CD4-positive, alpha-beta T cell (primary cell): ENCODE measurements at places on chromosomes 7 and 10.

DNA sequence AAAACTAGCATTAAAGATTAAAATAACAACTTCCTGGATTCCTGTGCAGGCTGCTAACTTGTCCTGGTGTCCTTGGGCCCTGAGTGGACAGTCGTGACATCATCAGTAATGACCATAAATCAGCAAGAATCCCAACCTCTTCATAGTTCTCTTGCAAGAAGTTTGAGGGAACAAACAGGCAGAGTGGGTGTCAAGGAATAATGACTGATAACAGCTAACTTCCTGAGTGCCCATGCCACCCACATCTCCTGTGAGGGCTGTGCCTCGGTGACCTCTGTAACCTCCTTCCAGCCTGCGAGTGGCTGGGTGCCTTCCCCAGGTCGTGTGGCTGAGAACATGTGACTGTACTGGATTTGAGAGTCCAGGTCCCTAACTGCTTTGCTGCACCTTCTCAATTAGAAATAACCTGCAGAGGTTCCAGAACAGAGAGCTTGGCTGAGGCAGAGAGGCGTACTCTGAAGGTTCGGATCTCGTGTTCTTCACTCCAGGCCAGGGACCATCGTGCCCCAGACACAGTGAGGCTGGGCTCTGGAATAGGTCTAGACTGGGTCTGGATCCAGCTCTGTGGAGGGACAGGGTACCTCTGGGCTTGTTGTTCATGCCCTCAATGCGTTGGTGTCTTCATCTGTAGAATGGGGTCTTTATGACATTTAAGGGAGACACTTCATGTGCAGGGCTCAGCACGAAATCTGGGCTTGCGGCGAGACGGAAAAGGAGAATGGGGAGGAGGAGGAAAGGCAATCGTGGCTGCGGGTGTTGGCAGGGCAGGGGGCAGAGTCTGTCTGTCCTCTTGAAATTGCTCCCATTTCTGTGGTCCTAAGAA is 313.1 kb upstream of the ZNF32 start:
- DNase-seq = no peak

DNA sequence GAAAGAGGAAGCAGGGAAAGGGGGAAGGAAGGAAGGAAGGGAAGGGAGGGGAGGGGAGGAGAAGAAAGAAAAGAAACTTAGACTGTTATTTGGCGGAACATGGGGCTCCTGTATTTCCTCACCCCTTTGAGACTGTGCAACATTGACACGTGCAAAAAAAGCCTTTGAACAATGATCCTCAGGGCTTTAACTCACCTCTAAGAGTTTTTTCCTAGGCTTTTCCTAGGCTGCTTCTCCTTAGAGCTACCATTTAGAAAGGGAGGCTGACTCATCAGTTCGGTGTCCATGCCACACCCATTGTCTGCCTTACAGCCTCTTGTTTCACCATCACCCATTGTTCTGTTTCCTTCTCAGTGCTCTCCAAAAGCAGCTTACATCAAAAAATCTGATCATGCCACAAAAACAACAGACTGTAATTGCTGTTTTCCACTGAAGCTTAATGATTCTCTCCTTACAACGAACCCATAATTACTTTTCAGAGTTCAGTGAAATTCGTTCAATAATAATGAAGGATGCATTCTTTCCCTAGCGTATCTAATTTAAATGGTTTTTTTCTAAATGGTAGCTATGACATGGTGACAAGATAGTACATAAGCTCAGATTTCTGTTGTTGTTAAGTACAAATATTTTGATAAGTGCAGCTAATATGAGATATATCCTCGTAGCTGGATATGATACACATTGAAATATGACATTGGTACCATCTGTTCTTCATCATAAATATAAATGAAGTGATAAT is 90.8 kb downstream of the PRLHR start:
- DNase-seq = no peak

DNA sequence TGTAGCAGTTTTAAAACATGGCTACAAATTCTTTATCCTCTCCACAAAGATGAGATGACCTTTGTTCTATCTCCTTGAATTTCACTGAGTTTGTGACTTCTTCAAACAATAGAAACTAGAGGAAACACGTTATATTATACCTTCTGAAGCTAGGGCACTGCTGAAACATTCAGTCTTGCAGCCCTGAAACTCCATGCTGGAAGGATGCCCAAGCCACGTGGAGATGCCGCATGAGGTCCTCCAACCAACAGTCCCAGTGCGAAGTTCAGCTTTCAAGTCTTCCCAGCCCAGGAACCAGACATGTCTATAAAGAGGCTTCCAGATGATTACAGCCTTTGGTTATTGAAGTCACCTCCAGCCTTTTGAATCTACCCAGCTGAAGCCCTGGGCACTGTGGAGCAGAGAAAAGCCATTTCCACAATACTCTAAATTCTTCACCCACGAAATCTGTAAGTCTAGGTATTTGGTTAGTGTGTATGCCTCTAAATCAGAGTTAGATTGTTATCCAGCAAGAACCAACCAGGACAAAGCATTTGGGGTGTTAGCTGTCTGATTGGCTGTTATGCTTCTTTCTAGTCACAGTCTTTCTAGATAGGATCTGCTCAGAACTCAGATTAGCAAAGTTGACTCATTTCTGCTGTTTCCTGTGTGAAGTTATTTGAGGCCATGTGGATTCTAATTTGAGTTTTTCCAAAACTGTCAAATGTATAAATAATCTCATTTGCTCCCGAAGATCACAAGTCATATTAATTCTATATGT is 186.5 kb upstream of the TMEM72 start:
- DNase-seq = no peak

DNA sequence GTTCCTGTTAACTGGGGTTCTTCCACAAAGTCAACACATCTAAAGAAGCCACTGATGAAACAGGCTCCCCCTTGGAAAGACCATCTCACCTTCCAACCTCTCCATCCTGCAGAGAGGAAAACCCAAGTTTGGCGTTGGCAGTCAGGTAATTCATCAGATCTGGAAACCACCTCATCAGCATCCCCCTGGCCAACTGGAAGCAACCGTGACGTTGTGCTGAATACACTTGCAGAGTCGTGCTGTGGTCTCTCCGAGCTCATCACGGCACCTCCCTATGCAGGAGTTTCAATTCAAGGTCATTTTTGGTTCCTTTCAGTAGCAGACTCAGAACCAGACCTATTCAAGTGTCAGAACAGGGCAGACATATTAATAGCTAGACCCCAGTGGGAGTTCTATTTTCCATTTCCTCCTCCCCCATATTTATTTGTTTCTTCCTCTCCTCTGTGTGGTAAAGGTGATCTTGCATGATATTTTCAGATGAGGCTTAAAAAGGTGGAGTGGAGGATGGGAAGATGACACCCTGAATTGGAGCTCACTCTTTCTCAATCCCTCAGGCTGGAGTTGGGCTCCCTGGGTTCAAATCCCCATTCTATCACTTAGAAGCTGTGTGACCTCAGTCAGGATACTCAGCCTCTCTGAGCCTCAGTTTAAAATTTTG is 149.1 kb upstream of the ADO start:
- DNase-seq = no peak

GRCh38 chr10:62870866-62871265 is 54.7 kb upstream of the EGR2 start:
- no peak for DNase-seq

GRCh38 chr10:12940791-12941190 is 60.7 kb downstream of the CCDC3 start:
- DNase-seq = no peak

DNA sequence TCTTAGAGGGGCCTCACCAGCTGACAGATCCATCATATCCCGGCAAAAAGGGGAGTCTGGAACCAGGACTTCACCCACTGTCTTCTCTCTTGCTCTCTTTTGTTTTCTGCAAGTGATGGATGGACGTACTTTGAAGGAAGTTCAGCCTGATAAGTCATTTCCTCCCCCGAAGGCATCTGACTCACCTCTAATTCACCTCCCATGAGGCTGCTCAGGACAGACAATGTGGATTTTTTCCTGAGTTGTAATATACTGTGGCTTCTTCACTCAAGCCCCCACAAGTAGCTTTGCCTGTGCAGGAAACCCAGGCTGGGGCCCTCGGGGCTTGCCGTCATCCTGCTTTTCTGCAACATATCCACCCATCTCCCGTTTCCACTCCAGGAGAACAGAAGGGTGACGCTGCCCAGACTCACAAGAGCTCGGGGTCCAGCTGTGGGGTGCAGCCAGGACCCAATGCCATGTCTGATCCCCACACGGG is 70.4 kb downstream of the ASB13 start:
- no peak for DNase-seq

GRCh38 chr7:27162561-27163287 is 2.6 kb downstream of the HOXA9 start:
- no peak for DNase-seq

GRCh38 chr7:50970092-50970491 is 187.4 kb upstream of the GRB10 start:
- no peak for DNase-seq
